ENCODE measurements at places on chromosomes 12 and 14. TPM values are rescaled to one million over a fixed set of nuclear protein-coding genes. Genes with fewer than 3 reads are reported as not detected.
A peak's percentile ranks its signal among the peaks of the same experiment; 100 is the strongest.

The HECTD4 gene
- total RNA-seq = 36.6 TPM

The PLEKHG7 gene
- not detected for total RNA-seq

The CCER1 gene
- not detected for total RNA-seq

DNA sequence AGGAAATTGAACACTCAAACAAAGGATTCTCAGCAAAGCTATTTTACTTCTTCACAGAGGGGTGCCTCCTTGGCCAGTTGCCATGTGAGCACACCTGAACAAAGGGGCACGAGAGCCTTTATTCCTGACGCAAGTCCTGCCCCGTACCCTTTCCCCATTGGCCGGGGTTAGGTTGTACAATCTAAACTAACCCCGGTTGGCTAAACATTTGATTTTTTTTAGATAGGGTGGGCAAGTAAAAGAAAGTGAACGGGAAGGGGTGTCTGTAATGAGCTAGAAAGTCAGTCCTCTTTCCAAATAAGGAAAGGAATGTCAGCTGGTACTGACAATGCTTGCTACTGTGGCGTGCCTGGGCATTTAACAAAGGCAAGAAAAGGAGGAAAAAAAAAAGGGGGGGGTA, 135.5 kb upstream of the CDKN3 start:
- peaks cover 3% of the 10 kb centered on the region for H3K27me3 ChIP-seq
- no peak overlapping the region for H3K4me3 ChIP-seq
- no peaks in the 10 kb centered on the region for H3K36me3 ChIP-seq
- H3K27ac ChIP-seq = no peak overlapping the region

GRCh38 chr12:3376779-3377455, 114.1 kb upstream of the PRMT8 start:
- no peaks in the 10 kb centered on the region for H3K4me1 ChIP-seq
- no peak overlapping the region for H3K4me3 ChIP-seq
- peaks cover 14% of the 10 kb centered on the region for H3K27me3 ChIP-seq
- no peak overlapping the region for H3K27ac ChIP-seq
- no peak for DNase-seq

The USP44 gene
- total RNA-seq = 4.3 TPM

- no peak overlapping the region for H3K4me3 ChIP-seq
- no peaks in the 10 kb centered on the region for H3K27me3 ChIP-seq
- no peak for DNase-seq
- no peak overlapping the region for H3K27ac ChIP-seq
Measured at GRCh38 chr14:103593577-103593976, 30.8 kb downstream of the COA8 start.

DNA sequence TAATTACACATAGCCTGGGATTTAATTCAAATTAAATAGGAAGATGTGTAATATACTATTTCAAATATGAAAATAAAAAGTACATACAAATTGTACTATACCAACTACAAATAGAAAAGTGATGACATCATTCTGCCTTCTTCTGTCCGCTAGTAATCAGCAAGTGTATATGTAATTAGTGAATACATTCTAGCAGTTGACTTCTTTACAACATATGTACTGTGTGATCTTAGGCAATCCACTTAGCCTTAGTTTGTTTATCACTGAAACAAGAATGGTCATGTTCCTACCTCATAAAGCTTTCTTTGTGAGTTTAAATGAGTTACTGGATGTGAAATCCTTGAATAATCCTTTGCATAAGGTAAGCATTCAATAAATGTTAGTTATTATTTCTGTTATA, 7.8 kb upstream of the LUM start:
- no peak for DNase-seq
- H3K27ac ChIP-seq = no peak overlapping the region
- H3K4me3 ChIP-seq = no peak overlapping the region
- no peaks in the 10 kb centered on the region for H3K36me3 ChIP-seq

DNA sequence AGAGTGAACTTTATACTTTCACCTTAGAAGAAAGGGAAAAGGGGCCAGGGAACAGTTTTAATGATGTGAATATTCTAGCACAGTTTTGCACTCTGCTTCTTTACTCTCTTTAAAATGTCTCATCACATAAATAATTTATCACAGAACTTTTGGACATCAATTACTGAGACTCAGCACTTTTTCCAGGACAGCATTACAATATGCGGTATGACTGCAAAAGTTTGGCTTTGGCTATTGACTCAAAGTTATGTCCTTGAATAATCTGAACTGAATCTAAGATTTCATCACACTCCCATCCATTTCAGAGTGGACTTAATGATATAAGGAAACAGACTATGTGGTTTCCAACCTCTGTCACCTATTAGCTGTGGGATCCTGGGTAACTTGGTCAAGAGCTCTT, 11.7 kb downstream of the CCER1 start:
- peaks cover 2% of the 10 kb centered on the region for H3K27me3 ChIP-seq
- H3K36me3 ChIP-seq = no peaks in the 10 kb centered on the region
- peaks cover 1% of the 10 kb centered on the region for H3K4me1 ChIP-seq
- H3K27ac ChIP-seq = no peak overlapping the region
- no peak overlapping the region for H3K4me3 ChIP-seq
- no peak for DNase-seq

DNA sequence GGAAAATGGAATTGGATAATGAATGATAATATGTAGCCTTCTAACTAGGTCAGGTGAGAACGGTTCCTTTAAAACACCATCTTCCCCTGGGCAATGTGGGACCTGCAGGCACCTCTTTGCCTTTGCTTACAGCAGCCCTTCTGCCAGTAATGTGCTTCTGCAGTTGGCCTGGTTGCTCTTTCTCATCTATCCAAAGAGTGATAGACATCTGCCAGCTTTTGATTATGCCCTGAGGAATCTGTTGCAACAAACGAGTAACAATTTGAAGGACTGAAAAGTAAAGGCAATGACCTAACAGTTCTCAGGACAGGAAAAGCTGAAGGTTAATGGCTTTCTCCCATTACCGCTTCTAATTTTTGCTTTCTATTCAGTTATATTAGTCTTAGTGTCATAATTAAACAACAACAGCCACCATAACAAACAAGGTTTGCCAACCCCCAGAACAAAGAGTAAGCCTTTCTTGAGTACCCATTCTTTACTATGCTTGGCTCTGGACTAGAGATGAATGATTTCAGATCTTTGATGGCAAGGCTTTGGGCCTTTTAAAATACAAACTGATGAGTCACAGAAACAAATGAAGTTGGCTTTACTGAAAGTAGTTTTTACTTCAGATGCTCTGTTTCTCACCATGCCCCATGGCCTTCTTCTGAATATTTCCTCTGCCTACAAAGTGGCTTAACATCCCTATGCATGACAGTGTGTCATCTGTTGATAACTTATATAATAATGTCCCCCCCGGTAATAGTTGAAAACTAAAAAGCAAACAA, 76.1 kb upstream of the KRR1 start:
- peaks cover 24% of the 10 kb centered on the region for H3K27me3 ChIP-seq

The INTS13 gene
- total RNA-seq = 65.7 TPM

GRCh38 chr14:75880512-75880911, 101.3 kb downstream of the TGFB3 start:
- no peak for DNase-seq
- H3K36me3 ChIP-seq = peaks cover 5% of the 10 kb centered on the region
- H3K4me3 ChIP-seq = no peak overlapping the region
- no peaks in the 10 kb centered on the region for H3K27me3 ChIP-seq
- peaks cover 20% of the 10 kb centered on the region for H3K4me1 ChIP-seq
- no peak overlapping the region for H3K27ac ChIP-seq

DNA sequence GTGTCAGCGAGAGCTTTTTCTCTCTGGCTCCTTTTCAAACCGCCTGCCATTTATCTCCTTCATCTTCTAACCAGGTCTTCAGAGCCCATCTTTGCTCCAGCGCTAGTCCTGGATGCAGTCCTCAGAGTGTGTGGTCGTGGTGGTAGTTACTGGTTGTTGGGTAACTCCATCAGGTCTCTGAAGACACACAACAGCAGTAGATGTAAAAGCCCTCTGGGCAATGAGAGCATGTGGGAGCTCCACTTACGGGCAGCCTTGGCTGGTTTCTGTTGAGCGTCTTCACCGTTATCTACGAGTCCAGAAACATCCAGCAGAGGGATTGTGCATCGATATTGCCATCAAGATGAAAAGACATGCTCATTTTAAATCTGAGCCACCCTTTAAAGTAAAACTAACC, 61.2 kb downstream of the FBXL14 start:
- peaks cover 28% of the 10 kb centered on the region for H3K4me1 ChIP-seq
- peaks cover 61% of the 10 kb centered on the region for H3K27me3 ChIP-seq
- no peaks in the 10 kb centered on the region for H3K36me3 ChIP-seq
- H3K27ac ChIP-seq = no peak overlapping the region

DNA sequence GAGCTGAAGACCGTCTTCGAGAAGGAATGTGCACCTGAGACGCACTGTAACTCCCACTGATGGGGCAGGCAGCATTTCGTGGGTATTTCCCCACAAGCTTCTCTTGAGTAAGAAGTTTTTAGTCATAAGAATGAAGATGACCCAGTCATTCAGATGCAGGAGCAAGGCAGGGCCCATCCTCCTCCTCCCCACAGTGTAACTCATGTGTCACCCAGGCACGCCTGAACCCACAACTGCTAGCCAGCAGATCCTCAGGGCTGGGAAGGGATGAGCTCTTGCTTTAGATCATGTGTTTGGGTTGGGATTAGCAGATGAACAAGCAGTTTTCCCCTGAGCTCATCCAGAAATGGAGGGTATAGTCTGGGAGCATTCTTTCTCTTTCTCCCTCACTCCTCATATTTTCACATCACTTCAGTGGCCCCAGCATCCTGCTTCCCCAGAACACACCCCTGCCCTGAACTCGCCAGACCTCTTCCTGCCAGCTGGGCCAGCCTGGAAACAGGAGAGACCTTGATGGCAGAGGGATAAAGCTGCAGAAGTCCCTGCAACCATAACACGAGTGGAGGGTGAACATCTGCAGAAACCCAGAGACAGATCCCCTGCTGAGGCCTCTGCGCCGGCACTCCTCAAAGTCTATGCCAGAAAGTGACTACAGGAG, 73.3 kb downstream of the B4GALNT3 start:
- H3K27ac ChIP-seq = no peak overlapping the region
- DNase-seq = no peak
- H3K36me3 ChIP-seq = no peaks in the 10 kb centered on the region
- peaks cover 2% of the 10 kb centered on the region for H3K27me3 ChIP-seq
- no peak overlapping the region for H3K4me3 ChIP-seq

DNA sequence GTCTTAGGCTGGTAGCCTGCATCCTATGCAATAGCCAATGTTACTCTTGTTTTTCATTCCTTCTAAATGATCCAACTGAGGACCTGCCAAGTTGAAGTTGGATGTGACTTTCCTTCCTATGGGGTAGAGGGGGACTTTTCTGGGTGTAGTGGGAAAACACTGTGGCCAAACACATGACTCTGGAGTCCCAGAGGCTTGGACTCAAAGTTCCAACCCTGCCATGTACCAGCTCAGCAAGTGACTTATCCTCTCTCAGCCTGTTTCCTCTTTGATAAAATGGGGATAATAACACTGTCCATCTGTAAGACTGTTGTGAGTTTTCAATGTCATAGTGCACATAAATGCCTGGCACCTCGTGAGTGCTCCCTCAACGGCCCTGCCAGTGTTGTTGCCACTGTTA, 97.0 kb downstream of the ZFP36L1 start:
- H3K4me1 ChIP-seq = peaks cover 21% of the 10 kb centered on the region
- no peak for DNase-seq

GRCh38 chr14:91249841-91250616, 5.5 kb upstream of the GPR68 start:
- DNase-seq = peak; percentile 55
- H3K27ac ChIP-seq = peak overlapping the region; percentile 92
- H3K27me3 ChIP-seq = no peaks in the 10 kb centered on the region
- peaks cover 68% of the 10 kb centered on the region for H3K4me1 ChIP-seq

GRCh38 chr14:54715239-54715638, 148.3 kb downstream of the SAMD4A start:
- peaks cover 6% of the 10 kb centered on the region for H3K36me3 ChIP-seq
- H3K4me3 ChIP-seq = no peak overlapping the region
- H3K4me1 ChIP-seq = peaks cover 18% of the 10 kb centered on the region
- no peak overlapping the region for H3K27ac ChIP-seq

The BRF1 gene
- total RNA-seq = 44.0 TPM

DNA sequence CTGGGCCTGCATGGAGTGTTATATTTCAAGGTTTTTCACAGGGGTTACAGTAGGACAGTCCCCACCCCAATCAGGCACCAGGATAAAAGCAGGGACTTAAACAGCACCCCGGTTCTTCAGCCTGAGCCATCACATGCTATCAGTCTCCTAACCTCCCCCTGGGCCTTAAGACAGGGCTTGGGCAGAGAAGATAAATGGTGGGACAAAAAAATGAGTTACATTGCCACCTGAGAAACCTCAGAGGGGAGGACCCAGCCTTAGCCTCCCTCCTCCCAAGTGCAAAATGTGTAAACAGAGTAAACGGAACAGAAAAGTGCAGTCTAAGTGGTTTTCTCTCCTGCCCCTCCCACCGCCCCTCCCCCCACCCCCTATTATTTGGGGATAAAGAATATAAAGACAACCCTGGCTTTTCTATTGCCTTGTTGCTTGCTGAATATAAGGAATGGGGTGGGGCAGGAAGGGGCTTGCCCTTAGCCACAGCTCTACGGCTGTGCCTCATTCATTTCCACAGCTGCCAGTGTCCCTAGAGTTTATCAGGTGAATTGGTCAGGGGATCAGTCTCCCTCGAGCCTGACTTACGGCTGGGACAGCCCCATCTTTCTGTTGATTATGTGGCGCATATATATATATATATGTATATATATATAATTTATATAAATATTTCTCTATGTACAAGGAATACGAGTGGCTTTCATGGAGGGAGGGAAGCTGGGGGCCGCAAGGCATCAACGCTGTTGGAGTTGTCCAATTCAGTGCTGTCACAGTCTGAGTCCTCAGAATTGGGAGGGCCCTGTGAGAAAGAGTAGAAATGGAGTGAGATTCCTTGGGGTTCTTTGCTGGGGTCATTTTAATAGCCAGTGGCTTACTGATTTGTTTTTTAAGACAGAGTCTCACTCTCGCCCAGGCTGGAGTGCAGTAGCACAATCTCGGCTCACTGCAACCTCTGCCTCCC, 18.5 kb downstream of the MAP3K12 start:
- peaks cover 84% of the 10 kb centered on the region for H3K36me3 ChIP-seq
- no peak for DNase-seq
- H3K27me3 ChIP-seq = no peaks in the 10 kb centered on the region
- peaks cover 5% of the 10 kb centered on the region for H3K4me1 ChIP-seq
- H3K4me3 ChIP-seq = no peak overlapping the region
